ENCODE measurements at places on chromosomes 13 and 19. TPM values are rescaled to one million over a fixed set of nuclear protein-coding genes. Genes with fewer than 3 reads are reported as not detected.

Gene TRAPPC5
- total RNA-seq: 101 TPM

Gene ENOX1
- 4.5 TPM for total RNA-seq

Gene NOVA2
- 2.5 TPM for total RNA-seq

Gene GRK1
- not detected for total RNA-seq

Gene THAP8
- 1.7 TPM for total RNA-seq

Gene FUT1
- 14.1 TPM for total RNA-seq

Gene AMH
- 42.8 TPM for total RNA-seq

Gene PSG7
- total RNA-seq: not detected

Gene ZNF560
- total RNA-seq: not detected

Gene CD33
- 3.1 TPM for total RNA-seq

Gene RAB3D
- 28.9 TPM for total RNA-seq

Gene OR4F17
- total RNA-seq: not detected

Gene VSTM2B
- not detected for total RNA-seq

Gene BCL2L12
- 93.9 TPM for total RNA-seq

Gene ISOC2
- total RNA-seq: 56.8 TPM

Gene PEAK3
- total RNA-seq: not detected

Gene TMEM255B
- 7.7 TPM for total RNA-seq

Gene TRPM4
- total RNA-seq: 44.2 TPM

Gene MRPL57
- 26.3 TPM for total RNA-seq

Gene PCSK4
- total RNA-seq: 11.1 TPM

Gene LYPD5
- total RNA-seq: 7.6 TPM

Gene PTH2
- 9.5 TPM for total RNA-seq

Gene BICRA
- total RNA-seq: 11.3 TPM

Gene LILRA1
- total RNA-seq: not detected

Gene GRIK5
- 1.7 TPM for total RNA-seq

Gene RAB8A
- 116 TPM for total RNA-seq

Gene PSG2
- not detected for total RNA-seq

Gene DACH1
- not detected for total RNA-seq

Gene LMTK3
- 19.9 TPM for total RNA-seq

Gene ZNF177
- total RNA-seq: 1.2 TPM

Gene ZSCAN18
- 0.12 TPM for total RNA-seq

Gene RPS28
- total RNA-seq: 2,379 TPM

Gene RNF17
- not detected for total RNA-seq

Gene S1PR5
- 4.4 TPM for total RNA-seq

Gene PCDH8
- total RNA-seq: not detected

Gene SYT5
- 2.3 TPM for total RNA-seq

Gene RNASEH2A
- 54.5 TPM for total RNA-seq

Gene MISP
- 38.2 TPM for total RNA-seq

Gene BRCA2
- total RNA-seq: 14.2 TPM

Gene XAB2
- total RNA-seq: 103 TPM

Gene CEACAM7
- not detected for total RNA-seq

Gene SLC25A41
- 0.93 TPM for total RNA-seq

Gene PEG3
- 0.34 TPM for total RNA-seq

Gene ADPRHL1
- total RNA-seq: 12.6 TPM

Gene IL12RB1
- not detected for total RNA-seq

Gene HSH2D
- total RNA-seq: 21.4 TPM

Data from HCT116 (cell line).